ENCODE measurements at places on chromosomes 7 and 10. TPM values are rescaled to one million over a fixed set of nuclear protein-coding genes. Genes with fewer than 3 reads are reported as not detected.

GRCh38 chr7:129499999-129500398 is 2.3 kb upstream of the SMKR1 start:
- no peaks in the 10 kb centered on the region for H3K36me3 ChIP-seq
- peaks cover 15% of the 10 kb centered on the region for H3K27me3 ChIP-seq
- H3K4me3 ChIP-seq = peak overlapping the region; percentile 82
- H3K27ac ChIP-seq = no peak overlapping the region

- no peak overlapping the region for H3K4me3 ChIP-seq
- no peak for DNase-seq
- H3K27ac ChIP-seq = peak overlapping the region; percentile 15
These were observed 74.0 kb downstream of the SCRN1 start for GRCh38 chr7:29915481-29916215.

DNA sequence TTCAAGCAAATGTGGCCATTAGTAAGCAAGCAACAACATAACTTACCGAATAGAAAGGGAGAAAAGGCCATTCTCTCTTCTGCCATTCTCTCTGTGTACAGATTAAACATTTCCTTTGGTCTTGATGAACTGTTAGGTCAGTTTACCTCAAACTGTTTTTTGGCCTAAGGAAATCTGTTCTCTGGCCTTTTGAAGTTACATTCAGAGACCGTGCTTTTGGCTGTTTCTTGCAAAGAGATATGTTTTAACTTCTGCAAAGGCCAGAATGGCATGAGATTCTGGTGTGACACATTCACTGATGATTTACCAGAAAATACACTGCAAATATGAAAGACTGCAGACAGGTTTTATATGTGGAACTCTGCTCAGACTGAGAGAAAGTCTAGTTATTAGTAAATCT is 22.2 kb downstream of the AHR start:
- no peaks in the 10 kb centered on the region for H3K4me1 ChIP-seq
- no peaks in the 10 kb centered on the region for H3K36me3 ChIP-seq
- H3K27ac ChIP-seq = no peak overlapping the region
- H3K4me3 ChIP-seq = no peak overlapping the region
- no peak for DNase-seq

Gene OR2A14
- total RNA-seq = not detected

- H3K4me1 ChIP-seq = no peaks in the 10 kb centered on the region
- H3K27me3 ChIP-seq = peaks cover 43% of the 10 kb centered on the region
- no peak for DNase-seq
- H3K27ac ChIP-seq = no peak overlapping the region
These were observed 465 bp upstream of the NPY start for GRCh38 chr7:24283554-24283896.

- H3K4me3 ChIP-seq = no peak overlapping the region
- H3K27ac ChIP-seq = no peak overlapping the region
- H3K27me3 ChIP-seq = no peaks in the 10 kb centered on the region
- DNase-seq = no peak
These were observed 849.4 kb downstream of the CCSER2 start for GRCh38 chr10:85177767-85178166.

DNA sequence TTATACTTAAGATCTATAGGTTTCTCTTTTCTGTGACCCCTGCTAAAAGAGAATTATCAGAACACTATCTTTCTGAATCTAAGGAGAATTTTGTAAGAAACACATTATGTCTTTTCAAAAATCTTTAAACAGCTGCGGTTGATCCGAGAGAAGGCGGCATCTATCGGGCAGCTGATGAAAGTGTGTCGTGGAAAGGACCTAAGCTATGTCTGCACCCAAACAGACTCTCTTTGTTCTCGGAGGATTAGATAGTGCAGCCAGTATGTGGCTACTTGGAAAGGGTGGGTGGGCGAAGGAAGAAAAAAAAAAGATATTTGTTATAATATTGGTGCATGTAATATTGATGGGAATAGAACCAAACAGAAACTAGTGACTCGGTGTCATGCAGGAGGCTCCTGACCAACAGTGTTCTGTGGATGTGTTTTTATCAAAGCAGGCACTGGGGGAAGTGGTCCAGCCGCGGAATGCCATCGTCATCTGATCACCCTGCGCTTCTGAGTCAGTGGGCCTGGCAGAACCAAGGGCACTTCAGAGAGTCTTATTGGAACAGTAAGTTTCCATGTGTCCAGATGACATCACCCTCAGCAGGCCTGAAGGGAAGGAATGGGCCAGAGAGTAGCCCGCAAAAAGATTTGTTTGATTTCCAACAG is 509.7 kb upstream of the AKR1E2 start:
- peaks cover 19% of the 10 kb centered on the region for H3K4me1 ChIP-seq
- peak; percentile 5 for DNase-seq
- peak overlapping the region; percentile 93 for H3K27ac ChIP-seq
- H3K27me3 ChIP-seq = no peaks in the 10 kb centered on the region
- no peaks in the 10 kb centered on the region for H3K36me3 ChIP-seq
- peak overlapping the region; percentile 51 for H3K4me3 ChIP-seq

DNA sequence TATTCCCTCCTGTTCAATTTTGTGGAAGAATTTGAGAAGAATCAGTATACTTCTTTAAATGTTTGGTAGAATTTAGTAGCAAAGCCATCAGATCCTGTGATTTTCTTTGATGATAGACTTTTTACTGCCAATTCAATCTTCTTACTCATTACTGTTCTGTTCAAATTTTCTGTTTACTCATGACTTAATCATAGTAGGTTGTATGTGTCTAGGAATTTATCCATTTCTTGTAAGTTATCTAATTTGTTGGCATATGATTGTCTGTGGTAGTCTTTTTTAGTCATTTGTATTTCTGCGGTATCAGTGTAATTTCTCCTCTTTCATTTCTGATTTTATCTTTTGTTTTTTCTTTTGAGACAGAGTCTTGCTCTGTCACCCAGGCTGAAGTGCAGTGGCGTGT is 87.4 kb downstream of the CCDC3 start:
- no peak for DNase-seq
- H3K27ac ChIP-seq = no peak overlapping the region
- peaks cover 3% of the 10 kb centered on the region for H3K27me3 ChIP-seq
- no peaks in the 10 kb centered on the region for H3K4me1 ChIP-seq
- H3K36me3 ChIP-seq = no peaks in the 10 kb centered on the region
- H3K4me3 ChIP-seq = no peak overlapping the region

DNA sequence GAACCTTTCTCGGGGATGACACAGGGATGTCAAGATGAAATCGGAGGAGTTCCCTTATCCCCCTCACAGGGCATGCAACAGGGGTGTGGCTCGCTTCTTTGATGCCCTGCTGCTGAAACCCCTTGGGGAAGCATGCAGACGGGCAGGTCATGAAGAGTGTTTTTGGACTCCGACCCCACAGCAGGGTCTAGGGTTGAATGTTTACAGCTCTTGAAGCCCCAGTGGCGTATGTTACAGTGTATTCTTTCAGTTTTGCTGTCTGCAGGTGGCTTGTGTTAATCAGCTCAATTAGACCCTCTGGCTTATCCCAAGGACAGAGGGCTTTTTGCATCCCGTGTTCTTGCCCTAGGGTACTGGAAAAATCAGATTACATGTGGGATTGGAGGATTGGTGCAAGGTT is 446.5 kb downstream of the LRMDA start:
- H3K4me3 ChIP-seq = no peak overlapping the region
- peak overlapping the region; percentile 46 for H3K27ac ChIP-seq
- H3K4me1 ChIP-seq = no peaks in the 10 kb centered on the region

DNA sequence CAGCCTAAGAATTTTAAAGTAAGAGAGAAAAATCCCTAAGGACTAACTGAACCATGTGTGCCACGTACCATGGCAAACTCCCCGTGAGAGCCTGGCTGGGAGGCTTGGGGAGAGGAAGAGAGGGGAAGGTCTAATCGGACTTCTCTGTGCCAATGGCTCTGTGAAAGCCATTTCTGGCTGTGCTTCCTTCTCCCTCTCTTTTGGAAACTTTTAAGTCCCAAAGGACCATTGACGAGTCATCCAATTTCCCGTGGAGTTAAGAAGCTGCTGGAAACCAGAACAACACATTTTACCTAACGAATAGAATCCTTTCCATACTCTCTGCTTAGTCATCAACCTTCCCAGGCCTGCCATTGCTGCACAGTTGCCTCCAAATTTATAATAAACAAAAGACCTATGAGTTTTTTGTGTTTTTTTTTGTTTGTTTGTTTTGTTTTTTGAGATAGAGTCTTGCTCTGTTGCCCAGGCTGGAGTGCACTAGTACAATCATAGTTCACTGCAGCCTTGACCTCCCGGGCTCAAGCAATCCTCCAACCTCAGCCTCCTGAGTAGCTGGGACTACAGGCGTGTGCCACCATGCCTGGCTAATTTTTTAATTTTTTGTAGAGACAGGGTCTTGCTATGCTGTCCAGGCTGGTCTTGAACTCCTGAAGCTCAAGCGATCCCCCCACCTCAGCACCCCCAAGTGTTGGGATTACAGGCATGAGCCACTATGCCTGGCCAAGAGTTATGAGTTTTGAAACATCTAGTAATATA is 13.2 kb downstream of the LAMB1 start:
- DNase-seq = no peak
- H3K27ac ChIP-seq = no peak overlapping the region
- peaks cover 4% of the 10 kb centered on the region for H3K27me3 ChIP-seq
- H3K4me3 ChIP-seq = no peak overlapping the region
- H3K4me1 ChIP-seq = peaks cover 16% of the 10 kb centered on the region
- peaks cover 24% of the 10 kb centered on the region for H3K36me3 ChIP-seq

Gene MAGI2
- 10.0 TPM for total RNA-seq
